Stimulated activated CD4-positive, alpha-beta T cell treated with anti-CD3 and anti-CD28 coated beads, Interleukin-2, amount 100 ng/mL, for 48 hours (primary cell): ENCODE measurements at places on chromosomes 2 and 18.

DNA sequence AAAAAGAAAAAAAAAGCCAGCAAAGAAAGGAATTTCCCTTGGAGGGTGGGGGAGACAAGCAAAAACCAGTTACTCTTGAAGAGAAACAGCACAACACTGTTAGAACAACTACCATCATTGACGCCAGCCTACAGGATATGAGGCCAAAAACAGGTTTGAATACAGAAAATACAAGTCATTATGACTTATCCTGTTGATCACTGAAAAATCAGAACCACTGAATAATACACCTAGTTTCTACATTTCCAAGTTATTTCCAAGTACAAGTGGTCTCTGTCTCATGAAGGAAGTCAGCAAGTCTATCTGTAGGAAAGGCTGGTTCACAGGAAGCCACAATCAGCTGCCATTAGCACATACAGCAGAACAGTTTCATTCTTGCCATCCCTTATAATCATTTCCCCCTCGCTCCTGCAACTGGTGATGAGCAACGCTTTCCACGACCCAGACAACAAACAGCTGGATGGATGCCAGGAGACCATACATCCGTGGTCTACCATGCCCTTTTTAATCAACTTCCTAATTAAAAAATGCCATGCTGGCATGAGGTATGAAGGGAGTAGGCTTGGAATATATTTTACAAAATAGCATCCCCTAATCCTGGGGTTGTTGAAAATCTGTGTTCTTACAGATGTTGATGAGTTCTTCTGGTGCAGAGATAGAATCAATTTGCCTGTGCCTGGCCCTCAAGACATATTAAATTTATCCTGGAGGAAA lies 10.4 kb downstream of the MYT1L start:
- no peak for DNase-seq

DNA sequence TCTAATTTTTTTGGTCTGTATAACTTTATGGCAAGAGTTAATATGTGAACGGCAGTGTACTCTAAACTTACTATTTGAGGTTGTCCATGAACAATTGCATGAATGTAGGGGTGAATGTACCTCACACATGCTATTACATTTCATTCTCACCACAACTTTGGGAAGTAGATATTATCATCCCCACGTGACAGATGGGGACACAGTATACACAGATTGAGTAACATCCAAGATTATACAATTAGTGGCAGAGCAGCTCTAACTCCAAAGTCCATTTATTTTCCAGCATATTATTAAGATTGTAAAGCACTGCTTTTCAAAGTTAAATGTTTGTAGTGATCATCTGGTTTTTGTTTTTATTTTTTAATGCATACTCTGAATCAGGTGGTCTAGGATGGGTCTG lies 622.1 kb upstream of the ZEB2 start:
- no peak for DNase-seq

DNA sequence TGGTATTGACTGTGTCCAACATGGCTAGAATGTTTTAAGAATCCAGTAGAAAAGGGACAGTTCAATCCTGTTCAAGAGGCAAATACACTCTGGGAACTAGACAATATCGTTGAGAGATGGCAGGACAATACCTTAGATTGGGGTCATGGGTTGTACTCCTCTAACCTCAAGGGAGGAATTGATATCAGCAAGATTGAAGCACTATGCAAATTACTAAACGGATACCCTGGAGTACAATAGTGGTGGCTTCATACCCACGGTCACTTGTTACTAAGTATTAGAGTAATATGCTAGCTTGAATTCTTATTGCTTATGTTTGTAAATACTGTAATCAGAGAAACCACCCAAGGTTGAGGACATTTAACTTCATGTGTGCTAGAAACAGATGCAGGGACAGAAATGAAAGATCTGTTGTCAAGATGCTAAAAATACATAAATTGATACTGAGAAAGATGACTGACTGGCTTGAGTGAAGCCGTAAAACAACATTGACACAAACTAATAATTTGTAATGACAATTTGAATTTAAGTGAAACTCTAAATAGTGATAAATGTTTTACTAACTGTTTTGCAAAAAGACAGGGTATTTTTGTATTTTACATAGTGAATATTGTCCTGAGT lies 73.3 kb downstream of the KCNJ3 start:
- DNase-seq = no peak

DNA sequence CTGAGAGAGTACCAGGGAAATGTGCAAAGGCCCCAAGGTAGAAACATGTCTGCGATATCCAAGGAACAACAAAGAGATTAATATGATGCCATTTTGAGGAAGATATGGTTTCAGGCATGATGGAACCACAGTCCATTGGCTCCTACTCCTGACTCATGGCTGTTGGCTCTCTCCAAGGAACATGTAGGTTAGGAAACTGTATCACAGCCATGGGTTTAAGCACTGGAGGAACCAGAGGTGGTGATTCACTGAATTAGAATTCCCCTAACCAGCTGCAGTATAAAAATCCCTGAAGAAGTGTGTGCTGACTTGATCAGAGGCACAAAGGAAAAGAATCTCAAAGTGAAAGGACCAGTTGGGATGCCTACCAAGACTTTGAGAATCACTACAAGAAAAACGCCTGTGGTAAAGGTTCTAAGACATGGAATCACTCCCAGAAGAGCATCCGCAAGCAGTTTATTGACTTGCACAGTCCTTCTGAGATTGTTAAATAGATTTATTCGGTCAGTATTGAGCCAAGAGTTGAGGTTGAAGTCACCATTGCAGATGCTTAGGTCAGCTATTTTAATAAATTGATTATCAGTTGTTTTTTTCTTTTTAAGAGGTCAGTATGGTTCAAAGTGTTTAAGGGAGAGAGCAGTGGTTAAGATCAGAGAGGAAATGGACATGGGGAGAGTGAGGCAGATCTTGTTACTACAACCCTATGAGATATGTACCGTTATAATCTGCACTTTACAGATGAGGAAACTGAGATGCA lies 110.7 kb upstream of the OTX1 start:
- no peak for DNase-seq

- peak; percentile 27 for DNase-seq
Observed at GRCh38 chr2:214808981-214809750, at the start of gene BARD1. Gene BARD1, minus strand, starts transcription at chr2:214809683. Its CDS starts 114 bp downstream, at chr2:214809569.

DNA sequence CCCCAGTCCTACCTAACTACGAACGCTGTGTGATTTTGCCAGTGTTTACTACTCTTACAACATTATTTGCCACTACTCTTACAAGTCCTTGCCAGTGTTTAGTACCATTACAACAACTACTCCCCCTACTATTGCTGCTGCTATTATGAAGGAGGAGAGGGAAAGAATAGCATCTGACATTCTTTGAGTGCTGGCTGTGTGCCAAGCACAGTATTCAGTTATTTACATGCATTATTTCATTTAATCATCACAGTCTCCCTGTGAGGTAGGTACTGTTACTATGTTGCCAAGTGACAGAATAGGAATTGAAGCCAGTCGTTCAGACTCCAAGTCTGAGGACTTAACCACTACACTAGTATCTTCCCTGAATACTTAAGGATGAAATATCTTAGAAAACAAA lies 185.9 kb upstream of the FOSL2 start:
- no peak for DNase-seq

DNA sequence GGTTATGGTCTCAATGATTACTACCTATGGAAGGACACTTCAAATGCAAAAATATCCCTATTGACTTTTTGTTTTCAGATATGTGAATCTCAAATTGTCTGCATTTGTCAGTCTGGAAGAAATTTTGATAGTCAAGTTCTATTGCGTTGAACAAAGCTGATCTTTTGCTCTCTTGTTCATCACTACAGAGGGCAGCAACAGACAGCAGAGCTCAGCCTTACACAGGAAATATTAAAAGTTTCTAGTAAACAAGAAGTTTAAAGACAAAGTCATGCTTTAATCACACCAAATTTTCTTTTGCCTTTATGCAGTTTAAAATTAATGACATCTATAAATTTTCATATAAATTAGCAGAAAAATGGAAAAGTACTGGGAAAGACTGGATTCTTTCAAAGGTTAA lies 617.5 kb downstream of the NR4A2 start:
- no peak for DNase-seq

DNA sequence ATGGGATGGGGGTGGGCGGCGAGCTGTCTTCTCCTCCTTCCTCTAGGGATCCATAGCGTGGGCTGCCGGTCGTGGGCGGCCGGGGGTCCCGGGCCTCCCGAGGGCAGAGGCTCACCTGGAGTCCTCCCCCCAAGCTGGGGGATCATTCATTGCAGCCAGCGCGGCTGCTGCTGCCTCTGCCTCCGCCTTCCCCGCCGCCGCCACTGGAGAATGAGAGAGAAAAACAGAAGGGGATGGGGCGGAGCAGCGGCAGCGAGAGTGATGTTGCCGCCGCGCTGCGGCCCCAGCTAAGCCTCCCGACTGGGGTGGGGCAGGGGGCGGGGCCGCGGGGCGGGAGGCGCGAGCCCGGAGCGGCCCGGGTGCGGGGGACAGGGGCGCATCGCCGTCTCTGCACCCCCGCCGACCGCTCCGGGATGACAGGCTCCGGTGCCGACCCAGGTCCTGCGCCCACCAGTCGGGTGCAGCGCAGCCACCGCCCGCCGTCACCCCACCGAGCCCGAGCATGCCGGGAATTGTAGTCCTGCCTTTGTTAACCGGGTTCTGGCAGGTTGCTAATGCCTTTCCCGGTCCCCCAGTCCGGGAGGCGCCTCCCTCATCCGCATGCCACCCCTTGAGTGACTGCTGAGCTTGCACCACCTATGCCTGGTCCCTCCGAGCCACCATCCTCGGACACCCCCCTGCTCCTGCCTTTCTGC lies at the start of gene KIF3C:
TSS of gene KIF3C (minus strand) at position 225 of the 695 bp plus-strand sequence. CDS start 580 bp downstream, outside the sequence.
- peak; percentile 60 for DNase-seq

GRCh38 chr2:86068136-86068588 lies 37.5 kb downstream of the POLR1A start:
- DNase-seq = peak; percentile 14

GRCh38 chr2:30301551-30301950 lies 70.2 kb downstream of the LBH start:
- no peak for DNase-seq

DNA sequence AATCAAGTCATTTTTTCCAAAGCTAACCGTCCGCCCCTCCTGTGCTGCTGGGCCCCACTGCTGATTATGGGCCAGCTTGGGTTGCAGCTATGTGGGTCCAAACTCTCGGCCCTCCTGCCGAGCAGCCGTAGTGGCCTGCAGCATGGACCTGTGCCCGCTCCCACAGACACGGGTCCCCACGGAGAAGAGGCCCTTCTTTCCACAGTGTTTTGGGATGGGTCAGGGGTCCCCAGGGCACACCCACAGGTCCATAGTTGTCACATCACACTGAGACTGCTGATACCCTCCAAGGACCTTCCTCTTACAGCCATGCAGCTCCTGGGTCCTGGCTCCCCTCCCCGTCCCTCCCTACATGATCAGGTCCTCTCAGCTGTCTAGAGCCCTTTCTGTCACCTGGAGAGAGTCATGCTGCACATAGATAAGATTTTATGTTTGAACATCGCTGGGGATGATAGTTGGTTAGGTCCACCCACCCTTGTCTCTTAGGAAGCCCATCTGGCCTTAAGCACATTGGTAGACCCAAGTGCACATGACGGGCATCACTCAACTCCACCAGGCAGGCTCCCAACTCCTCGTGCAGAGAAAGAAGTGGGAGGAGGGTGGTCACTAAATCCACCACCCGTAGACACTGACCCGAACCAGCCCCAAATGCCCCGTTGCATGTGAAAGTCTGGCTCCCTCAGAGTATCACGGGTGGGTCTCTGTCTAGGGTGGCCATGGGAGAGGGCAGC lies 17.5 kb downstream of the GPR55 start:
- DNase-seq = no peak

GRCh38 chr2:233651430-233651829 lies 15.2 kb downstream of the UGT1A10 start:
- no peak for DNase-seq

GRCh38 chr18:55256226-55256928 lies 297.1 kb upstream of the CCDC68 start:
- no peak for DNase-seq

GRCh38 chr18:73766910-73767515 lies 380.6 kb downstream of the FBXO15 start:
- DNase-seq = no peak

GRCh38 chr18:9730786-9731185 lies 22.7 kb downstream of the RAB31 start:
- no peak for DNase-seq

DNA sequence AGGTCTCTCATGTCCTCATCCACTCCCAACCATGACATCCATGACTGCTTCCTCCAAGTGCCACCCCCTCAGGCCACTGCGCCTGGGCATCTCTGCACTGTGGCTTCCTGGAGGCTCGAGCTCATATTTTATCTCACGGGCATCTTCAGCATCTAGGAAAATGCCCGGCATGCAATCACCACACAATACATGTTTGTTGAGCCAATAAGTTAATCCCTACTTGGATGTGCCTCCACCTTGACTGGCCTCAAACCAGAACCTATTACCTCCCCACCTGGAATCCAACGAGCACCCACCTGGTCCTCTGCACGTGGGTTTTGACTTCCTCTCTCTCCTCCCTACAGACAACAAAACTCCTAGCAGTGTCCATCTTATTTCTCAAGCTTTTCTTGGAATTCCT lies 198.9 kb upstream of the REV1 start:
- DNase-seq = no peak

DNA sequence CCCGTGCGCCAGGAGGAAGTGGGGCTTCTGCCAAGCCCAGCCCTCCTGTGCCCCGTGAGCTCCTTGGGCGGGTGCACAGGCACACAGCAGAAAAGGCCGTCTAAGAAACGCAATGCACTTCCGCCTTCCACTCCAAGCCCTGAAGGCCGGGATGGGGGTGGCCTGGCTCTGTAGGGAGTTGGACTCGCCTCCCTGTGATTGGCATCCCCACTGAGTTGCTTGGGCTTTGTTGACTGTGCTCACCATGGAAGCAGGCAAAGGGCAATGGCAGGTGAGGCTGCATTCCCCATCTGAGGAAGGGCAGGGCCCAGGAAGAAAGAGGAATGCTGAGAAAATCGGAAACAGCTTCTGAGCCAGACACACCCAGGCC lies 66.8 kb downstream of the CRACDL start:
- DNase-seq = no peak

- no peak for DNase-seq
Observed at GRCh38 chr2:129775952-129776653, 203.4 kb upstream of the RAB6C start.

GRCh38 chr2:172995323-172996244 lies 80.1 kb upstream of the MAP3K20 start:
- no peak for DNase-seq

DNA sequence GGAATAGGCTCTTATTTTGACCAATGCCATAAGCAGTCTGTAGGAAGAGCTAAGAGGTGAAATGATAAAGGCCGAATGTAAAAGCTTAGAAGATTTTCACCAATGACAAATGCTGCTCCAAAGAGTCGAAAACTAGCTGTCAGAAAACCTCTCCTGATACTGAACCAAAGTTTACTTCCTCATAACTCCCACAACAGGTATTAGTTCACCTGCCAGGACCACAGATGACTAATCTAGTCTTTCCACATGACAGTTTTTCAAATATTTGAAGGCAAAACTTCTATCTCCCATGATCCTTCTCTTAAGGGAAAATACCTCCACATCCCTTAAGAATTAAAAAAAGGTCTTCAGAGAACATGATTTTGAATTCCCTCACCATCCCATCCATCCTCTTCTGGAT lies 473.2 kb upstream of the SPHKAP start:
- no peak for DNase-seq

- no peak for DNase-seq
Observed at GRCh38 chr2:29810956-29811355, 110.4 kb downstream of the ALK start.

- DNase-seq = no peak
Observed at GRCh38 chr18:35050028-35050546, 8.9 kb downstream of the MAPRE2 start.
